Ovary (tissue), 10 donors: ENCODE measurements at places on chromosomes 3 and 15. TPM values are rescaled to one million over a fixed set of nuclear protein-coding genes. Genes with fewer than 3 reads are reported as not detected.

GRCh38 chr3:112046599-112046998 lies 12.1 kb downstream of the TMPRSS7 start:
- H3K4me1 ChIP-seq = no peaks in the 10 kb centered on the region
- no peak for DNase-seq
- no peaks in the 10 kb centered on the region for H3K36me3 ChIP-seq
- no peak overlapping the region for H3K27ac ChIP-seq

- no peak overlapping the region for H3K27ac ChIP-seq
- no peaks in the 10 kb centered on the region for H3K4me1 ChIP-seq
- no peaks in the 10 kb centered on the region for H3K27me3 ChIP-seq
- no peak for DNase-seq
Measured at GRCh38 chr3:194386648-194387047, 12.4 kb downstream of the GP5 start.

- H3K27me3 ChIP-seq = no peaks in the 10 kb centered on the region
- no peak overlapping the region for H3K4me3 ChIP-seq
- H3K27ac ChIP-seq = no peak overlapping the region
- no peaks in the 10 kb centered on the region for H3K4me1 ChIP-seq
- no peaks in the 10 kb centered on the region for H3K36me3 ChIP-seq
- no peak for DNase-seq
Measured at GRCh38 chr3:186184021-186184420, 75.1 kb upstream of the ETV5 start.

DNA sequence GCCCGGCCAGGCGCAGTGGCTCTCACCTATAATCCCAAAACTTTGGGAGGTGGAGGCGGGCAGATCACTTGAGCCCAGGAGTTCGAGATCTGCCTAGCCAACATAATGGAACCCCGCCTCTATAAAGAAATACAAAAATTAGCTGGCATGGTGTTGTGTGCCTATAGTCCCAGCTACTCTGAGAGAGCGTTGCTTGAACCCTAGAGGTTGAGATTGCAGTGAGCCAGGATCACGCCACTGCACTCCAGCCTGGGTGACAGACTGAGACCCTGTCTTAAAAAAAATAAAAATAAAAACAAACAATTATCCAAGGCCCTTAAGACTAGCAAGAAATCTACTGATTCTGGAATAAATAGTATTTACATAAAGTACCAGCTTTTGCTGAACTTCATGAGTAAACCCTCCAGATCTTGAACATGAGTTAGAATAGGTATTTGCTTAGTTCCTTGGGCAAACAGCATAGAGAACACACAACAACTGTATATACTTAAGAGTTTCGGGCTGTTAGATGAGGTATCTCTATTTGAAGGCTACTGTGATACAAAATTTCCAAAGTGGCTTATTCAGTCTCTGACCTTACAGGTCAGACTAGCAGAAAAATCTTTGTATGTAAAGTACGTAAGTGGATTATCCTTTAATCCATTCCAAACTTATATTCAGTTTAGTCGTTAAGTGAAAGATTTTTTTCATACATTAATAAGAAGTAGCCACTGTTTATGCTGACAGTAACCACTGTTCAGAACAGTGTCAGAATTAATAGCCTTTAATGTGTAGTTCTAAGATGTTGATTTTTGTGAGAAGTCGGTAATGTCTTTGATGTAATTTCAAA lies 171.1 kb upstream of the CGNL1 start:
- DNase-seq = no peak
- H3K36me3 ChIP-seq = no peaks in the 10 kb centered on the region
- no peaks in the 10 kb centered on the region for H3K27me3 ChIP-seq
- no peak overlapping the region for H3K27ac ChIP-seq

GRCh38 chr3:166721466-166721865 lies 658.6 kb downstream of the ZBBX start:
- H3K27ac ChIP-seq = no peak overlapping the region
- DNase-seq = no peak
- H3K27me3 ChIP-seq = no peaks in the 10 kb centered on the region
- no peaks in the 10 kb centered on the region for H3K36me3 ChIP-seq

DNA sequence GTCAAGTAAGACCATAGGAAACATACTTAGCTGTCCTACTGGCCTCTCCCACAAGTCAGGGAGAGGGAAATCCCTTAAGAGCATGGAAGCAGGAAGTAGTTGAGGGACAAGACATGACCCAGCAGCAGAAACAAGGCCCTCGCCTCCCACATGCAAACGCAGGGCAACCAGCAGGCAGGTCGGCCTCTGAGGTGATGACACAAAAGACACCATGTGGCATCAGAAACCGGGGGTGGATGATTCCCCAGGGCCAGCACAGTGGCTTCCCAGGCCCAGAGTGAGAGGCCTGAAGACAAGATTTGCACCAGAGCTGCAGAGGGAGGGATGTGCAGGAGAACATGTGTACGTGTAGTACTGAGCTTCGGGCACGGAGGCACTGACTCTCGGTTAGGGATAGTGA lies 26.3 kb downstream of the PXYLP1 start:
- H3K36me3 ChIP-seq = no peaks in the 10 kb centered on the region
- no peak for DNase-seq
- H3K4me3 ChIP-seq = no peak overlapping the region

GRCh38 chr3:157157836-157158235 lies 2.1 kb downstream of the CCNL1 start:
- no peaks in the 10 kb centered on the region for H3K27me3 ChIP-seq
- H3K27ac ChIP-seq = no peak overlapping the region
- H3K4me1 ChIP-seq = peaks cover 3% of the 10 kb centered on the region
- H3K4me3 ChIP-seq = peak overlapping the region; percentile 99
- no peaks in the 10 kb centered on the region for H3K36me3 ChIP-seq
- DNase-seq = no peak

DNA sequence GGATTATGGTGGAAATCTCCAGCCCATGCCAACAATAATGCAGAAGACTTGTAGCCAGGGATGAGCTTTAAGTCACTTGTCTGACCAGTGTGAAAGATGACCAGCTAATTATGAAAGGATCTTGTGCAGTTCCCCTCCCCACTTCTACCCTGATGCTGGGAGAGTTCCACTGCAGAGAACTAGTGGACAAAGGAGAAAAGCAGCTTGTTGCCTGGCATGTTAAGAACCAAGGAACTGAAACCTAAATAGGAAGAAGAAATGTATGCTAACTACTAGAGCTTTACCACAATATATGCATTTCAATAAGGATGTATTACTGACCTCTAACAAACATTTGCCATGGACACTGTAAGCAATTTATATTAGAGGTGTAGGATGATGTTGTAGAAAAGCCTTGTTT lies 52.2 kb upstream of the CSTA start:
- H3K27ac ChIP-seq = no peak overlapping the region
- DNase-seq = no peak
- H3K36me3 ChIP-seq = no peaks in the 10 kb centered on the region
- H3K4me3 ChIP-seq = no peak overlapping the region
- no peaks in the 10 kb centered on the region for H3K27me3 ChIP-seq

DNA sequence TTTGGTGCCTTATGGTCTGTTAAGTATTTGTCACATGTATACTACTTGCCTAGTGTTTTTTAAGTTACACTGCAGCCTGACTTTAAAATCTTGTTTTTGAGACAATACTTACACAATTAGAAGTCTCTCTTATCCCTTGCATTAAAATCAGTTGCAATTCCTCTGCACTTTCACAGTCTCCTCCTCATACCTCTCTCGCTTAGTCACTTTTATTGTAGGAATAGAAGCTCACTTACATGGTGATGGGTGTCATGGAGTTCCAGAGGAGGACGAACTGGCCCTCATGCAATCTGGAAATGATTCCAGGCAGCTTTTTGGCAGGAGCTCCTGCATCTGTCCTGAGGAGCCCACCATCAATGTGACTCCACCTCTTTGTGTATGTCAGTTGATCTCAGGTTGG lies 238.4 kb upstream of the TBC1D5 start:
- no peaks in the 10 kb centered on the region for H3K4me1 ChIP-seq
- H3K27ac ChIP-seq = no peak overlapping the region
- no peaks in the 10 kb centered on the region for H3K36me3 ChIP-seq
- H3K4me3 ChIP-seq = no peak overlapping the region
- H3K27me3 ChIP-seq = no peaks in the 10 kb centered on the region

- no peaks in the 10 kb centered on the region for H3K4me1 ChIP-seq
- H3K36me3 ChIP-seq = no peaks in the 10 kb centered on the region
- DNase-seq = no peak
- H3K4me3 ChIP-seq = no peak overlapping the region
- no peak overlapping the region for H3K27ac ChIP-seq
Measured at GRCh38 chr3:128456776-128457715, 9.6 kb downstream of the DNAJB8 start.

- no peaks in the 10 kb centered on the region for H3K36me3 ChIP-seq
- H3K4me1 ChIP-seq = peaks cover 8% of the 10 kb centered on the region
- H3K4me3 ChIP-seq = no peak overlapping the region
- no peak for DNase-seq
- no peak overlapping the region for H3K27ac ChIP-seq
Measured at GRCh38 chr15:38038659-38039442, 104.4 kb downstream of the TMCO5A start.

DNA sequence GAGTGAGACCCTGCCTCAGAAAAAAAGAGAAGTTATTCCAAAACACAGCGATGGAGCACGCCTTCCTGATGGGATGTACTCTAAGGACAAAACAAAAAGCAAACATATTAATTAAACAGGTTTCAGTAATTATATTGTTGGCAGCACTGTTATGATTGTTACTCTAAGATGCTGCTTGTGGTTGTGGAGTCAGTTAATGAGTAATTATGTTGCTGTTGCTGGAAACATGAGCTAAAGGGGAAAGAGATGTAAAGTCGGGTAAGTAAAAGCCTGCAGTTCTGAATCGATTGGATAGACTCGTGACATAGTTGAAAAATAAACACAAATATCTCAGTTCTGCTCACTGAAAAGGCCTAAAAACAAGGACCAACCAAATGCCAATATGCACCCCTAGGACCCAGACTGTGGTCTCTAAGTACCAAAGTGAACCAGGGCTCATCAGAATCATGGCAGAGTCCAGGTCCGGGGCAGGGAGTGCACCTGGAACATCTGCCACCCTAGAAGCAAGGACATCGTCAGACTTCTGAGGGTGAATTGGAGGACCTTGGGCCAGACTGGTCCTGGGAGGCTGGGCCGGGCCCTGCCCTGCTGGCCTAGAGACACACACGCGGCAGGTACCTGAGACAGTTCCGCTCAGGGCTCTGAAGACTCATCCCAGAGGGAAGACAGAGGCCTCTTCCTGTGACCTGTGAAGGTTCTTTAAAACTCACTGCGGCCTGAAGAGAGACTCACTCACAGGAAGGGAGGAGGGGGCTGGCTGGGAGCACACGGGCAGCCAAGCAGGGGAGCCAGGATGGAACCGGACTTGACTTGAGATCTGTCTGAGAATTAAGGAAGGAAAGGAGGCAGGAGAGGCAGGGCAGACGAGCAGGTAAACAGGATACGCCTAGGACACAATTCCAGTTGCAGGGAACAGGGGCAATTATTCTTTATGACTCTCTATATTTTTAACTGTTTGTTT lies 140.5 kb downstream of the LRRK1 start:
- no peaks in the 10 kb centered on the region for H3K36me3 ChIP-seq
- no peak overlapping the region for H3K27ac ChIP-seq
- H3K27me3 ChIP-seq = no peaks in the 10 kb centered on the region
- no peak overlapping the region for H3K4me3 ChIP-seq
- DNase-seq = no peak

GRCh38 chr3:149487598-149488197 lies 13.2 kb downstream of the TM4SF4 start:
- no peak overlapping the region for H3K4me3 ChIP-seq
- H3K36me3 ChIP-seq = no peaks in the 10 kb centered on the region
- no peak for DNase-seq
- no peak overlapping the region for H3K27ac ChIP-seq

SLC6A1 gene
- total RNA-seq = 0.95 TPM

PDZRN3 gene
- total RNA-seq = 88.5 TPM

CCRL2 gene
- total RNA-seq = 0.94 TPM

KLF13 gene
- total RNA-seq = 38.1 TPM

AADACL2 gene
- not detected for total RNA-seq

AGBL1 gene
- total RNA-seq = not detected

TEX55 gene
- not detected for total RNA-seq

USP3 gene
- total RNA-seq = 62.9 TPM
